Mucosa of descending colon (tissue), 3 donors: ENCODE measurements at places on chromosomes 6 and 20. TPM values are rescaled to one million over a fixed set of nuclear protein-coding genes. Genes with fewer than 3 reads are reported as not detected.

MED20 gene
- 15.5 TPM for total RNA-seq

SLC17A3 gene
- not detected for total RNA-seq

FHL5 gene
- total RNA-seq, result 7.2 TPM

SLC35D3 gene
- total RNA-seq, result 0.19 TPM

GRCh38 chr6:71181565-71181964 is 107.0 kb upstream of the OGFRL1 start:
- no peak for DNase-seq

DNA sequence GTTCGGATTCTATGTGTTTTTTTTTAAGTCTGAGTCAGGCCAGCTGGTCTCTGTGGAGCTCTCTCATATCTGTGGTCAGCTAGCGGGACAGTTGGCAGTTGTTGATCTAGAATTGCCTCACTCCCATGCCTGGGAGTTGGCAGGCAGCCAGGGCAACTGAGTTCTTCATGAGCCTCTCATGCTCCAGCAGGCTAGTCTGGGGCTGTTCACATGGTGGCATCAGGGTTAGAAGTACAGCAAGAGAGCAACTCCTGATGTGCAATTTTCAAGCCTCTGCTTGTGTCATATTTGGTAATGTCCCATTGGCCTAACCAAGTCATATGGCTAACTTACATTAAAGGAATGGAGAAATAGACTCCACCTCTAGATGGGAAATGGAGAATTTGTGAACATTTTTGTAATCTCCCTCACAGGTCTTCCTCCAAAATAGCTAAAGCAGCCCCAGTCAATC is 6.7 kb upstream of the IFT52 start:
- no peak for DNase-seq

BPIFB2 gene
- not detected for total RNA-seq

TTK gene
- 2.4 TPM for total RNA-seq

GRCh38 chr20:63627751-63628245 is 897 bp upstream of the GMEB2 start:
- DNase-seq, result peak; percentile 73

GRCh38 chr6:7691675-7692452 is 34.0 kb upstream of the BMP6 start:
- DNase-seq, result no peak

GRCh38 chr6:14450133-14450504 is 332.5 kb downstream of the CD83 start:
- no peak for DNase-seq

- DNase-seq, result peak; percentile 42
Observed at GRCh38 chr6:30061858-30062458, 893 bp downstream of the POLR1H start.

GRCh38 chr6:14933183-14933544 is 312.7 kb upstream of the JARID2 start:
- no peak for DNase-seq

GRCh38 chr6:63998991-63999390 is 363.4 kb downstream of the PHF3 start:
- no peak for DNase-seq

SRMS gene
- total RNA-seq, result 0.52 TPM

DNA sequence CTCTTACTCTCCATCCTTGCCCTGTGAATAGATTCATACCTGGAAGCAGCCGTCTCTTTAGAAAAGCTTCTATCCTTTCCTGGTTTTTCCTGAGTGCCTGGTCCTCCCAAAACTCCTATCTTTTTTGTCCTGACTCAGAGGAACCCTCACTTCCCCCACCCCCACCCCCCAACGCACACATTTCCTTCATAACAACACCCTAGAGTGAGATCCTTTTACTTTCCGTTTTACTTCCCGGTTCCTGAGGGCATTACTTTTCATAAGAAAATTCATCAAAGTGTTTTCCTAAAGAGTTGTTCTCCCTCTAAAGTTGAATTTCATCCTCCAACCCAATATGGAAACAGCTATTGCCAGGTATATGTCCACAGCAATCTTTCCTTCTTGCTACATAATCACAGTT is 327.0 kb downstream of the NRN1 start:
- DNase-seq, result no peak

DNA sequence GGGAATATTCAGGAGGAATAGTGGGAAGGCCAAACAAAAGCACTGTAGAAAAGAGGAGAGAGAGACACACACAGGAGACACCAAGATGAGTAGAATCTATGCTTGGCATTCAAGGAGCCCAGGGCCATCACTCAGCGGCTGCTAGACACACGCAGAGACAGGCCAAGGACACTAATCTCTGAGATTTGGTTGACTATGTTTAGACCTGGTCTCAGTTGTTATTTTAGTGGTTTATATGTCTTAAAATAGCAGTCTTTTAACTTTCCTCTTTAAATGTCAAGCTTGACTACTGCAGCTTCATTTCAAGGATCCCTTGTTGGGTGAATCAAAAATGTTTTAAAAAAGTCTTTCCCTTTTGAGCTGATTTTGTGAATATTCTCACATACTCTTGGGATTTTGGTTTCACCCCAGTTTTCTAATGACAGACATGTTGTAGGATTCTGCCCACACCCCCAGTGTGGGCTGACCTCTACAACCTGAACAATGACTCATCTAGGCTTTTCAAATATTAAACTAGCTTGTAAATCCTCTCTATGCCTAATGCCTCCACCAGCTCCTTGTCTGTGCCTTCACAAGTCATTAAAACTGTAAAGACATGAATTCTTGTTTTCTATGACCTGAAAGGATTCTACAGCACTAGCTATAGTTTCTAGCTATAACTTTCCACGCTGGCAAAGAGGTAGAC is 142.7 kb upstream of the EXOC2 start:
- no peak for DNase-seq

HLA-DRB5 gene
- 28.8 TPM for total RNA-seq

- DNase-seq, result no peak
Observed at GRCh38 chr6:16933961-16934360, 167.9 kb upstream of the STMND1 start.

DNA sequence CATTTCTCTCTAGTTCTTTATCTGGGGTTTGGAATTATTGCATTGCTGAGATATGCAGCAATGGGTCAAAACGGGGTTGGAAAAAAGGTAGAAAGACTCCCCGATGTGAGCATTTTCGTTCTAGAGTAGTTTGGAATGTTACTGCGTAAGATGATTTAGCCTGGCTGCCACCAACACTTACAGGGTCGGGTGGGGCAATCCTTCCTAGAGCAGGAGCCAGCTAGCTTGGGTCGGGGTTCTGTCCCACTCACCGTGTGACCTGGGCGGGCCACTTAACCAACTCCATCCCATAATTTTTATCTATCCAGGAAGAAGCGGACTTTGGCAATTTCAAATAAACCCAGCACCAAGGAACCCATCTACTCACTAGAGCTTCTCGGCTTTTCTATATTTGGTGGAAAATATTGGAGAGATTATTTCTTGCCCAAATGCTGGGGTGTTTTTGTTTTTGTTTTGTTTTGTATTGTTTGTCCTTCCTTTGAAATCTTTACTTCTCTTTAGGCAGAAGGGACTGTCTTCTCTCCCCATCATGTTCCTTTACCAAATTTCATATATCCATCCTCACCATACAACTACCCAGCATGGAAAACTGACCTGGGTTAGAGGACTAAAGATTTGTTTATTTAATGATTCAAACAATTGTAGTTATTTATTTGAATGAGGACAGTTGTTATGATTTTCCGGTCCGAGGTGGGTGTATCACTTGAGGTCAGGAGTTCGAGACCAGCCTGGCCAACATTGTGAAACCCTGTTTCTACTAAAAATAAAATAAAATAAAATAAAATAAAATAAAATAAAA is 72.4 kb downstream of the GPX5 start:
- DNase-seq, result no peak

GRCh38 chr6:43940393-43941087 is 170.5 kb downstream of the VEGFA start:
- no peak for DNase-seq
